ENCODE measurements at places on chromosomes 12 and 14.

DNA sequence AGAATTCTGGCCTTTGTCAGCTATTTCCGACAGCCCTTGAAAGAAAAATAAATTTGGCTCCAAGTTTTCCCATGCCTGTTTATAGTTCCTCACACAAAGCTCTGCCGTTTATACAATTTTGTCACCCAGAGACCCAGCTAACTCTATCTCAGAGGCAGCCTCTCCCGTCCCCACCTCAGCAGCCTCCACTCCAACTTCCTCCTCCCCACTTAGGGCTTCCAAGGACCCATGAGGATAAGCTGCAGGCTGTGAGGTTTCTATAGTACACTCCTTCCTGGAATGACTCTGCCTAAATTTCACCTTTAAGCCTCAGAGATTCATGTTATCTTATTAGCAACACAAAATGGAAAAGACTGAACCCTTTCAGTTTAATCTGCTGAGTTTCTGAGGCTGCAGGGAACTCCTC is 71.8 kb downstream of the TTC9 start:
- no peak overlapping the region for H3K4me3 ChIP-seq
- H3K4me1 ChIP-seq: peaks cover 13% of the 10 kb centered on the region
- no peaks in the 10 kb centered on the region for H3K36me3 ChIP-seq
- H3K27ac ChIP-seq: no peak overlapping the region

- H3K4me1 ChIP-seq: no peaks in the 10 kb centered on the region
- peak; percentile 72 for ATAC-seq
- no peaks in the 10 kb centered on the region for H3K27me3 ChIP-seq
- no peak overlapping the region for H3K4me3 ChIP-seq
These were observed 46.3 kb upstream of the PCED1B start for GRCh38 chr12:47033081-47033480.

DNA sequence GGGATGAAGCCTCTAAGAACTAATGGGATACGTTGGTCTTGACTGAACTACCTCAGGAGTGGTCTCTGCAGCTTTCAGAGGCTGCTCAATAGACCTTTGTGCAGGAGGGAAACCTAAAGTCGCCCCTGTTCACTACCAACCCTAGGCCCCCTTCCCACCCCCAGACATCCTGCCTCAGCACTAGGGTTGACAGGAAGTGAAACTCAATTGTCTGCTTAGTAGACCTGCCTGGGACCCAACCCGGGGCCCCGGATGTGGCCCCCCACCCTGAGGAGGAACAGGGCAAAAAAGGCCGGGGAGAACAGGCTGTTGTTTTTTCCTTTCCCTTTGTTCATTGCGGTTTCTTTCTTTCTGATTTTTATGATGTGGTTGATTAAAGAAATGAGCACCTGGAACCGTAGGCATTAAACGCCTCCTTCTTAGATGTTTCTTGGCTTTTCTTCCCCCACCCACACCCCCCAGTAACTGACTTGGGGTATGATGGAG is 1.6 kb upstream of the DGKA start:
- no peak overlapping the region for H3K4me3 ChIP-seq
- H3K27me3 ChIP-seq: no peaks in the 10 kb centered on the region

GRCh38 chr12:114415525-114415868 is 9.6 kb upstream of the TBX5 start:
- no peaks in the 10 kb centered on the region for H3K4me1 ChIP-seq
- peaks cover 18% of the 10 kb centered on the region for H3K27me3 ChIP-seq
- no peaks in the 10 kb centered on the region for H3K36me3 ChIP-seq

- no peaks in the 10 kb centered on the region for H3K27me3 ChIP-seq
- ATAC-seq: no peak
- no peaks in the 10 kb centered on the region for H3K4me1 ChIP-seq
- no peak overlapping the region for H3K4me3 ChIP-seq
These were observed 164.6 kb downstream of the PTPRO start for GRCh38 chr12:15486859-15487258.

Measured in gastroesophageal sphincter (tissue), 4 donors.